H9 (cell line): ENCODE measurements at places on chromosomes 2 and 18.

DNA sequence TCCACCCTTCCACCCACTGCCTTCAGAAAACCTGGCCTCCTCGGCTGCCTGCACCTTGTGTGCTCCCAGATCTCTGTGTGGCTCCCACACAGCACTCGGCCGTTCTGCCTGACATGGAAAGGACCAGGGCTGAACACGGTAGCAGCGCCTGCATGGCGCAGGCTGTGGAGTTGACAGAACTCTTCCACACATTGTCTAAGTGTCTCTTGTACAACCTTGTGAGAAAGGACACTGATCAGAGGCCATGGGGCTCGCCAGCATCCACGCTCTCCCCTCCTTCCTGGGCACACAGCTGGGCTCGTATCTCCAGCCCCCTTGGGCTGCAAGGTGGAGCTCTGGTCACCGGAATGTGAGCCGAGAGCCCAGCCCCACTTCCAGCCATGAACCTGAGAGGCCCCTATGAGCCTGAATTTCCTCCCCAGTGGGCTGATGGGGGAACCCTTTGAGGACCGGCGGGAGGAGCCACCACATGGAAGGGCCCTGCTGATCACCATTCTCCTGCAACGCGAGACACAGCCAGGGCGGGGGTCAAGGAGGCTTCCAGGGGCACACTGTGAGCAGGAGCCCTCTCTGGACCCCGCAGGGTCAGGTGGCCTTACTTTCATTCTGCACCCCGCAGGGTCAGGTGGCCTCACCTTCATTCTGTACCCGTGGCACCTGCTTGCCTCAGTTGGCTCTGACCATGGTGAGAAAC, 314.2 kb upstream of the MYT1L start:
- DNase-seq: no peak

DNA sequence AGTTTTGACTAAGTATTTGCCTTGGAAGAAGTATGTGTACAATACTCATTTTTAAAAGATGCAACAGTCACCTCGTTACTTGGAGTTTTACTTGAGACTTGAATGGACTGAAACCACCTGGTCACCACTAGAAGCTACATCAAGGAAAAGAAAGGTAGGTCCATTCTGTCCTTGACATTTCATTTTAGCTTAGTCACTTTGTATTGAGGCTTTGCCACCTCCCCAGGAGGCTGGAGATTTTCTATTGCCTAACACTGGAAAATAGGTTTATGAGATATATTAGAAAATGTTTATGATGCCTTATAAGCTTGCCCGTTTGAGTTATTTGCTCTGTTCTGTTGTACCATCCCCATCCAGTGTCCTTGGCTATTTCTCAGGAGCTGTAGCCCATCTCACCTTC, 107.9 kb upstream of the ETAA1 start:
- DNase-seq: no peak

DNA sequence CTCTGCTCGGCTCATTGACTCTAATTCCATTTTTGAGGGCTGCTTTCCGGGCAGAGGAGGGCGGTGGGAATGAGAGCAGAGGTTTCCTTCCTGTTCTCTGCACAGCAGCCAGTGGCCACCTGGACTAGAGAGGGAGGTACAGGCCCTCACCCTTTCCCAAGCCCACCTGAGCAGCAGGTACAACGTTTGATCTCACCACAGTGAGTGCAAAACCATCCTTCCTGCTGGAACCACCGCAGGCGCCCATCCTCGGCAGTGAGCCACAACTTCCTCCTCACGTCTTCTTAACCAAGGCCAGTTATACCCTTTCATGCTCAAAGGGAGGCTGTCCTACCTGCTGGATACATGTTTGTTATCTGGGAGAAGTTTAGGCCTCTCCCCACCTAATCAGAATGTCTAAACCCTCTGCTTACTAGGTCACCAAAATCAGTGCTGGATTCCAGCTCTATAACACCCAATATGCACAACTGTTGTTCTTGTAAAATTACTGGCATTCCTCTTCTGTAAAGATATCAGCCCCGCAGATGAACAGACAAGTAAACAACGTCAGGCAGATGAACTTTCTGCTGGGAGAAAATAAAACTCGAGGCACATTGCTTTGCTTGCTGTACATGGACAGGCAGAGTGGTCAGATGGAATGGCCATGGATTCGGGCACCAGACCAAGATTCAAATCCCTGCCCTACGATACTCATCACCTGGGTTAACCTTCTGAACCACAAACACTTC, 191.4 kb downstream of the SH3RF3 start:
- DNase-seq: no peak

GRCh38 chr2:143696651-143697050, 567.4 kb downstream of the ARHGAP15 start:
- no peak for DNase-seq

DNA sequence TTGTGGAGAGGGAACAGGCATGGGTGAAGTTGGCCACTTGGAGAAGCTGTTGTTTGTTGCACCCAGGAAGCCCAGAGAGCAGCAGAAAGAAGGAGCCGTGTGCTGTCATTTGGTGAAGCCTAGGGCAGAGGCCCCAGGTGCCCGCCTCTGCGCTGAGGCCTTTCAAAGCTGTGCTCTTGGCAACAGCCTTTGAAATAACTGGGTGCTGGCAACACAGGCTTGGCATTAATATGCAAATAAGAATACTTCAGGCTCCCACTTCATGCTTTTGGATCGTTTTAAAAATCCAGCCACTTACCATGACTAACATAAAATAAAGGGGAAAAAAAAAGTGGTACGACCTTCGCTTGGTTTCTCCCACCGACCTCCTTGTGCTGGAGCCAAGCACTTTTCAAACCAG, 41.1 kb downstream of the DHRS9 start:
- DNase-seq: no peak

DNA sequence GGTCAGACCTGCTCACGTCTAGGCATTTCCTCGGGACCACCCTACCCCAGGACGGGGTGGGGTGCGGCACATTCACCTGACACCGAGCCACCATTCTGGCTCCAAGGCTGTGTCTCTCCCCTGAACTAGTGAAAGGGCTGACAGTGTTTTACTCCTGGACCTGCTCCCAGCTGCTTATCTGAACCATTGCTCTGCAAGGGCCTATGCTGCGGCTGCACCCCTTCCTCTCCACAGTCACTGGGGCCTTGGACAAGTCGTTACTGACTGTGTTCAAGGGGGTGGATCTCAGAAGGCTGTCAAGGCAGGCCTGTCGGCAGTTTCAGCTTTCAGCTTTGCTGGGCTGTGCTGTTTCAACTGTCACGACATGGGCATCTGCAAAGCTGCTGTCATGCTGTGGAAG, 11.7 kb downstream of the CREG2 start:
- no peak for DNase-seq

DNA sequence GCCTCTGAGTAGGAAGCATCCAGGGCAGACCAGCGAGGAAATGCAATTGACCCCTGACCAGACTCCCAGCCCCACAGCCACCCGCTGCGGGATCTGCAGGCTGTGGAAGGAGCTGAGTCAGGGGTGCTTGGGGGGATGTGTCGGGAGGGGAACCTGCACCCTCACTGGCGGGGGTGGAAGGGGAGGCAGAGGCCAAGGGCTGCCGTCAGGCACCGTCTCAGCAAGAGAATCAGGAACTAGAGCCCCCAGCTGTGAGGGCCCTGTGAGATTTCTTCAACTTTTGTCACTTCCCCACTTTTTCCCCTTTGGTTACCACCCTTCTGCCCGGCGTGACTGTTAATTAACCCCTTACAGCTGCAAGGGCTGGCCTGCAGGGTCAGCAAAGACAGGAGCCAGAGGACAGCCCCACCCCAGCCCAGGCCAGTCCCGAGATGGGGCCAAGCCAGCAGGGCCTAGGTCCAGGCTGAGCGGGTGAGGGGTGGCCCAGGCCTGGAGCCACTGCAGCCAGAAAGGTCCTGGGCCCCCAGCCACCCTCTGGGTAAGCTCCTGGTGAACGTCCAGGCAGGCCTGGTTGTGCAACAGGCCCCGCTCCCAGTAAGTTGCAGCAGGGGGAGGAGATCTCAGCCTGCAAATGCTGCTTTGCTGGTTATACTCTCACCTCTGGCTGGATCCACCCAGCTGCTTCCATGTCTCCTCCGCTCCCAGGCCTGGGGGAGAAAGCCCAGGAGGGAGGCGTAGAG, 147.0 kb upstream of the ID2 start:
- DNase-seq: no peak

- DNase-seq: no peak
These were observed 3.9 kb upstream of the MYL1 start for GRCh38 chr2:210318891-210319290.

DNA sequence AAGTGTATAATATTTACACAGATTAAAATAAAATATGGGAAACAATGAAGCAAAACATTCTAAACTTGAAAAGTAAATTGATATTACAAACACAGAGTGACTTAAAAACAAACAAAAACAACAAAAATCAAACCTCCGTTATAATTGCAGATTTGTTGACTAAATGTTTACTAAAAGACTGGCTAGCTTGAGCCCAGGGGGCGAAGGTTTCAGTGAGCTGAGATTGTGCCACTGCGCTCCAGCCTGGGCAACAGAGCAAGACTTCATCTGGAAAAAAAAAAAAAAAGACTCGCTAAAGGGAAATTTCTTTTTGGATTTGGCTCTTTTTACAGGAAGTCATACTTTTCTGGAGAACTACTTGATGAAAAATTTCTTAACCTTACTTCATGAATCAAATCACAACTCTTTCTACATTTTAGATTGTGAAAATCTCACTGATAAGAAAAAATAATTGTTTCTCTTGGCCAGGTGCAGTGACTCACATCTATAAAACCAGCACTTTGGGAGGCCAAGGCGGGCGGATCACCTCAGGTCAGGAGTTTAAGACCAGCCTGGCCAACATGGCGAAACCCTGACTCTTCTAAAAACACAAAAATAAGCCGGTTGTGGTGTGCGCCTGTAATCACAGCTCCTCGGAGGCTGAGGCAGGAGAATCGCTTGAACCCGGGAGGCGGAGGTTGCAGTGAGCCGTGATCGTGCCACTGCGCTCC, 9.7 kb downstream of the TFPI start:
- DNase-seq: no peak

DNA sequence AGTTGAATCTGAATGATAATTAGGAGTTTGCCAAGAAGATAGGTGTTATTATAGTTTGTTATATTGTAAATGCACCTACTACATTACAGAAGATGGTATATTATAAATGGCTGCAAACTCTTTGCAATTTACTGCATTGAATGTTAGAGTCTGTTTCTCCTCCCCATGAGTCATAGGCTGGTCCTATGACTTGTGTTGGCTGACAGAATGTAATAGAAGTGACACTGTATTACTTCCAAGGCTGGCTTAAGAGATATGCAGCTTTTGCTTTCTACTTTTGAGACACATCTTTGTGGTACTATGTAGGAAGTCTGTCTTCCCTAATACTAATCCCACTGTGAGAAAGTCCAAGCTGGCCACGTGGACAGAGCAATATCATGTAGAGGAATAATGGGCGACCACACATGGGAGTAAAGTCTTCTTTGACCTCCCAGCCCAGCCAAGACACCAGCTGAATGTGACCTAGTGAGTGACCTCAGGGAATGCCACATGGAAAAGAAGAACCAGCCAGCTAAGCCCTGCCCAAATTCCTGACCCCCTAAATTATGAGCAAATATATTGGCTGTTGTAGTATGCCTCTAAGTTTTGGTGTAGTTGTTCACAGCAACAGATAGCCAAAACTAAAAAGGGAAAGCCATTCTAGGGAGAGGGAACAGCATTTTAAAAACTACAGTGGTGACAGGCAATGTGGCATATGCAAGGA, 6.8 kb upstream of the DDX1 start:
- no peak for DNase-seq

DNA sequence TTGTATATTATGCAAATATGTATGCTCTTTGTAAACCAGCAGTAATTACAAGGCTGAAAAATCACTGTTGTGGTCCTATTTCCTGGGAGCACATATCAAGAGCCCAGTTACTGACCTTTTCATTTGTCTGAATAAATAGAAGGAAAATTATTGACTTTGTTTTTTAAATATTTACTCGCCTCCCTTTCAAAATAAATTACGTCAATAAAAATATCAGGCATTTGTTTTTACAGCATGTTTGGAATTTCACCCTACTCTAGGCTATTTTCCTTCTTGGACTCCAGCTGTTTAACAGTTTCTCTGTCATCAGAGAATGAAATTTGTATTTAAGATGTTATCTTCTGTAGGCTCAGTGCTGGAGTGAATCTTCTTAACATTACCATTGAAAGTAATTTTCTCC, 59.9 kb upstream of the LRATD1 start:
- DNase-seq: no peak

GRCh38 chr2:221455214-221455613, 116.9 kb downstream of the EPHA4 start:
- no peak for DNase-seq

DNA sequence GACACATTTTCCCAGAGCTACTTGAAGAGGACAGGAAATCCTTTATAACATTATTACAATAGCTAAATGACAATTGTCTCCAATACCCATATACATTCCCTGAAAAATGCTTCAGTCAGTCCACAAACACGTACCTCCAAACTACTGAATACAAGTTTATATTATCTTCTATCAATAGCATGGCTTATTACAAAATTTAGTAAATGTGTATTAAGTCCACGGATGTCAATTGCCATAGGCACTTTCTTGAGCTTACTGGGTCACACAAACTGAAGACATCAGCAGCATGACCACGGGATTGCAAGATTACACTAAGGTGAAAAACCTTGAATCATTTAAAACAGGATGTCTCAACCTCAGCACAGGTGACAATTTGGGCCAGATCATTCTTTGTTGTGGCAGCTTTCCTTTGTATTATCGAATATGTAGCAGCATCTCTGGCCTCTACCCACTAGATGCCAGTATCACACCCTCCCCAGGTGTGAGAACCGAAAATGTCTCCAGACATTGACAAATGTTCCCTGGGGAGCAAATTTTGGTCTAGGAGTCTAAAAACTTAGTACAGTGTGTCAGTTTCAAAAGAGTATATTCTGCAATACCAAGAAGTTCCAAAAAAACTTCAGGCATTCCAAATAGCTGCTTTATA, 1.4 kb downstream of the MBD2 start:
- DNase-seq: no peak

DNA sequence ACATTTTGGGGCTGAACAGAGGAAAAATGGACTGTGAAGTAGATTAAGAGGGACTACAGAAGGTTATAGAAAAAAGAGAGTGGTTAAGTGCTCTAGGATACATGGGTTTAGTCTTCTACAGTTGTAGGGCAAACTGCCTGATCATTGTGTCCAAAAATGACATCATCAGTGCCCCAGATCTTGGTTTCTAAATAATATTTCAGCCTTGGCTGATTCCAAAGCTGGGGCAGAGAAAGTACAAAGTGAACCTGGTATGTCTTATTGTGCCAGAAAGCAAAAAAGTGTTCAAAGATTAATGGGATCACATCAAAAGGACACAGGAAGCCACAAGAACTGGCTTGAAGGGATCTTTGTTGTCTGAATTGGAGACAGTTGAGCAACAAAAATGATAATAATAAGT, 97.1 kb upstream of the ZNF521 start:
- DNase-seq: no peak

DNA sequence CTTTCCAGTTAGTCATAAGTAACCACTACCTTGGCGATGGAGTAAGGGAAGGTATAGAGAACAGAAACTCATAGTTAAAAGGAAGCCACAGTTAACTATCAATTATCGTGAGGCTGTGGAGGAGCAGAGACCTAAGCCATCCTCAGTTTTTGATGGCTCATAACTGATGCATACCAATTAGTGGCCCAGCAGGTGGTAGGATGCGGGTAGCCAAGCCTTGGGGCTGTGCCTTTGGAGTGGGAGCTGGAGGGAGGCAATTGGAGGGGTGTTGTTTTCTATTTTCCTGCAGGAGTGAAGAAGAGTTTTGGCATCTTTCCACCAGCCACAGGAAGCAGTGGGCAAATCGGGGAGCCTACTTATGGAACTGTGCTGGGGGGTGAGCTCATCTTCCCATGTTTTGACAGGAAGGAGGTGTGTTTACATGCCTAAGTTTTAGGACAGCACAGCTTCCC, 194.8 kb downstream of the TPGS2 start:
- DNase-seq: no peak

- DNase-seq: no peak
These were observed 10.8 kb upstream of the CDCA7 start for GRCh38 chr2:173343921-173344320.
